ENCODE measurements at places on chromosomes 3 and 15. TPM values are rescaled to one million over a fixed set of nuclear protein-coding genes. Genes with fewer than 3 reads are reported as not detected.

The BFSP2 gene
- not detected for total RNA-seq

The FBXO40 gene
- total RNA-seq: not detected

The MRAS gene
- total RNA-seq: 3.2 TPM

The RTP4 gene
- total RNA-seq: 0.13 TPM

The SCAMP2 gene
- total RNA-seq: 30.7 TPM

The SLC28A2 gene
- total RNA-seq: not detected

The ALDH1A3 gene
- 666 TPM for total RNA-seq

The NMD3 gene
- 153 TPM for total RNA-seq

The NR1I2 gene
- total RNA-seq: not detected

The PPARG gene
- 14.5 TPM for total RNA-seq

The RLBP1 gene
- total RNA-seq: not detected

The EFCC1 gene
- not detected for total RNA-seq

The UTS2B gene
- total RNA-seq: not detected

The PODXL2 gene
- 1.8 TPM for total RNA-seq

The GOLGA6L25 gene
- not detected for total RNA-seq

The LRRIQ4 gene
- total RNA-seq: not detected

The ZXDC gene
- 23.3 TPM for total RNA-seq

The CFAP100 gene
- total RNA-seq: not detected

The PLS1 gene
- 17.1 TPM for total RNA-seq

The LIPH gene
- 5.6 TPM for total RNA-seq

The FANCD2OS gene
- total RNA-seq: not detected

The CSTA gene
- total RNA-seq: 107 TPM

The ST3GAL6 gene
- total RNA-seq: 2.9 TPM

The DPPA2 gene
- total RNA-seq: not detected

The ARHGAP31 gene
- 0.26 TPM for total RNA-seq

The CDCP1 gene
- 41.3 TPM for total RNA-seq

The CCDC54 gene
- not detected for total RNA-seq

The EXD1 gene
- under 0.01 TPM for total RNA-seq

The SCAANT1 gene
- not detected for total RNA-seq

The PAQR5 gene
- total RNA-seq: 0.53 TPM

The CD200R1L gene
- 0.26 TPM for total RNA-seq

The GPR160 gene
- total RNA-seq: 2.0 TPM

The TP63 gene
- total RNA-seq: 122 TPM

The FYCO1 gene
- 7.9 TPM for total RNA-seq

The FBXW12 gene
- total RNA-seq: not detected

The PLIN1 gene
- 0.51 TPM for total RNA-seq

The APOD gene
- 0.77 TPM for total RNA-seq

The LSAMP gene
- 0.26 TPM for total RNA-seq

The SAMMSON gene
- not detected for total RNA-seq

The GXYLT2 gene
- total RNA-seq: 0.79 TPM

The SIAH2 gene
- total RNA-seq: 36.1 TPM

The HCLS1 gene
- 10.4 TPM for total RNA-seq

The WDR72 gene
- total RNA-seq: 0.13 TPM

The BTLA gene
- not detected for total RNA-seq

The TTLL13 gene
- under 0.01 TPM for total RNA-seq

The CHRD gene
- not detected for total RNA-seq

The LNP1 gene
- total RNA-seq: 1.1 TPM

The C3orf18 gene
- total RNA-seq: 3.2 TPM
